ENCODE measurements at places on chromosomes 7 and 10. TPM values are rescaled to one million over a fixed set of nuclear protein-coding genes. Genes with fewer than 3 reads are reported as not detected.

GRCh38 chr10:124619802-124620490 is 124.2 kb downstream of the FAM53B start:
- H3K36me3 ChIP-seq: peaks cover 16% of the 10 kb centered on the region
- no peak for DNase-seq
- no peaks in the 10 kb centered on the region for H3K27me3 ChIP-seq
- H3K4me3 ChIP-seq: no peak overlapping the region
- peaks cover 19% of the 10 kb centered on the region for H3K4me1 ChIP-seq

DNA sequence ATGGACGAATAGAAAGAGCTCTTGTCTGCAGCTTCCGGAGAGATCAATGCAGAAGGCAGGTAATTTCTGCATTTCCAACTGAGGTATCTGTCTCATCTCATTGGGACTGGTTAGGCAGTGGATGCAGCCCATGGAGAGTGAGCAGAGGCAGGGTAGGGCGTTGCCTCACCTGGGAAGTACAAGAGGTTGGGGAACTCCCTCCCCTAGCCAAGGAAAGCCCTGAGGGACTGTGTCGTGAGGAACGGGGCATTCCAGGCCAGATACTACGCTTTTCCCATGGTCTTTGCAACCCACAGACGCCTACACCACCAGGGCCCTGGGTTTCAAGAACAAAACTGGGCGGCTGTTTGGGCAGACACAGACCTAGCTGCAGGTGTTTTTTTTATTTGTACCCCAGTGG is 186.3 kb downstream of the ETV1 start:
- no peak overlapping the region for H3K4me3 ChIP-seq
- no peaks in the 10 kb centered on the region for H3K4me1 ChIP-seq
- no peaks in the 10 kb centered on the region for H3K36me3 ChIP-seq

GRCh38 chr7:47614450-47614849 is 32.5 kb upstream of the TNS3 start:
- no peak overlapping the region for H3K4me3 ChIP-seq
- no peak overlapping the region for H3K27ac ChIP-seq
- H3K36me3 ChIP-seq: no peaks in the 10 kb centered on the region
- no peaks in the 10 kb centered on the region for H3K27me3 ChIP-seq
- no peak for DNase-seq
- H3K4me1 ChIP-seq: no peaks in the 10 kb centered on the region

DNA sequence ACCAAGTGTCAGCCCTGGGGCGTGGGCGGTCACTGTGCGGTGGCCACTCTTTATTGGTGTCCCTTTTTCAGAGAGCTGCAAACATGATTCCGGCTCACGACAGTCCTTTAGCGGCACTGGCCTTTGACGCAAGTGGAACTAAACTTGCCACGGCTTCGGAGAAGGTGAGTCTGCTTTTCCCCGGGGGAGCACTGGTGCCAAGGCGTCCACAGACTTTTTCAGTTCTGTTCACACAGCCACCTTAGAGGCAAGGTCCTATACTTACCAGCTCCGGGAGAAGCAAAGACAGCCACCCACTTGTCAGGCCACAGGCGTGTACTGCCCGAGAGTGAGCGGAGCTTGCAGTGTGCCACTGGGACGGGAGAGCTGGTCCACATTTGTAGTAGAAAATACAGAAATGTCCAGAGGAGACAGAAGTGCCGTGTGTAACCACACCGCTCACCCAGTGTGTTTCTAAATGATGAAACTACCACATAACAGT is 27.9 kb downstream of the WIPI2 start:
- no peaks in the 10 kb centered on the region for H3K4me1 ChIP-seq
- no peaks in the 10 kb centered on the region for H3K27me3 ChIP-seq
- H3K36me3 ChIP-seq: peaks cover 33% of the 10 kb centered on the region
- no peak for DNase-seq

DNA sequence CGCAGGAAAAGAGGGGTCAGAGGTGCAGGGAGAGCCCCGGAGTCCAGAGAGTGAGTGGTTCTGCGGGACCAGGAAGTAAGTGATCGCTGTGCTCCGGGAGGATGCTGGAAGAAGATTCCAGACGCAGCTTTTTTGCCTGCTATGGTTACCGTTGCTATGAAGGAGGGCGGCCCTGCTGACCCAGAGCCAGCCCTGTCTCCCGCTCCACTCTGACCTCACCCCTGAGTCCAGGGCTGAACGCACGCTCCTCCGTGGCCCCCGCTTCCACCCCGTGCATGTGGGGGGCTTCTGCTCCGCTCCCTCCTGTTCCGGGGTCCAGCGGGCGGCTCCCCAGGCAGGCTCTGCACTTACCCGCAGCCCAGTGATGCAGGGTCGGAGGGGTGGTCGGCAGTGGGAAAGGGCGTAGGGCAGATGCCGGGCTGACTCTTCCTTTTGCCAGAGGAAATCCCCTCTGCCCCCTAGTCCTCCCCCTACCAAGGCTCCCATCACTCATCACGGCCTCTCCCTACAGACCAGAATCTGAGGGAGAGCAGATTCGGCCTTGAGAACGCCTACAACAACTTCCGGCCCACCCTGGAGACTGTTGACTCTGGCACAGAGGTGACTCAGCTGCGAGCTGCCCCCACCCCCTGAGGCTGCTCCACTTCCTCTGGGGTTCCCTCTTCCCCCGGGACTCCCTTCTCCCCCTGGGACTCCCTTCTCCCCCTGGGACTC is 2.7 kb upstream of the MUC17 start:
- H3K36me3 ChIP-seq: no peaks in the 10 kb centered on the region
- DNase-seq: peak; percentile 59
- no peaks in the 10 kb centered on the region for H3K27me3 ChIP-seq
- H3K4me1 ChIP-seq: peaks cover 17% of the 10 kb centered on the region
- H3K27ac ChIP-seq: peak overlapping the region; percentile 68

DNA sequence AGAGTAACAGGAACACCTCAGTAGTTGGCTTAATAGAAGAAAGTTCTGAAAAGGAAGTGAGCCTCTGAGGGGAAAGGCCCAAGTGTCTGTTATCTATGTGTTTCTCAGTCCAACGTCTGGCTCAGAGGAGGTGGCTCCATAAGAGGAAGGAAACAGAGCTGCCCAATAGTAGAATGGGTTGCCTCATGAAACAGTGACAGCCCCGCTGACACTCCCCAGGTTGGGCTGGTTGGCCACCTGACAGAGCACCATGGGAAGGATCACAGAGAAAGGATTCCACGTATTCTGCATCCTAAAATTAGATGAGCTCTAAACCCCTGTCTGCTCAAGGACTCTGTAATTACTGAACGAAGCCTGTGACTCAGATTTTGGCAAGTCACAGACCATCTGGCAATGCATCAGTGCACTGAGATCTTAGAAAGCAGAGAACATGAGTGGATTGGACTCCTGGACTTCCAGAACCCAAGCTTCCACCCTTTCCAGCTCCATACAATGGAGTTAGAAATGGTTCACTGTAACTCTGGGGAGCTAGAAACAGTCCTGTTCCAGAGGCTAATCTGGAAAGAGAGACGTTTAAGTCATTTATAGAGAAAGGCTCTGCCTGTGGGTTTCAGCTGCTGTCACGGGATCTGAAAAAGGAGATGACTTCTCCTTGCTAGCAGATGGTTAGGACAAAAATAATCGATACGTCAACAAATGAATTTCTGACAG is 2.9 kb downstream of the PKD2L1 start:
- no peak overlapping the region for H3K27ac ChIP-seq
- H3K27me3 ChIP-seq: peaks cover 19% of the 10 kb centered on the region
- H3K4me1 ChIP-seq: no peaks in the 10 kb centered on the region
- DNase-seq: no peak

DNA sequence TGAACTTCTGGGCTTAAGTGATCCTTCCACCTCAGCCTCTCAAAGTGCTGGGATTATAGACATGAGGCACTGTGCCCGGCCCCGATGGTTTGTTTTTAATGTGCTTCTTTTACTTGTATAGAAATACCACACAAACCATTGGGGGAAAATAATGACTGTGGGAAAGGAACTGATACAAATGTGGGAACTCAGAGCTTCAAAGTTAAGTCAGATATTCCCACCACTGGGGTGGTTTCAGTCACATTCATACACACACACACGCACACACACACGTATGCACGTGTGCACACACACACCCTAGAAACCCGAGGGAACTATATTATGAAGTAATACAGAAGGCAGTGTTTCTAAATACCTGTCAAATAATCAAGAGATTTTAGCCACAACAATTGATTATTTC is 17.0 kb downstream of the CPA4 start:
- H3K4me3 ChIP-seq: no peak overlapping the region
- no peaks in the 10 kb centered on the region for H3K27me3 ChIP-seq
- DNase-seq: no peak
- no peak overlapping the region for H3K27ac ChIP-seq
- peaks cover 39% of the 10 kb centered on the region for H3K36me3 ChIP-seq
- H3K4me1 ChIP-seq: no peaks in the 10 kb centered on the region

DNA sequence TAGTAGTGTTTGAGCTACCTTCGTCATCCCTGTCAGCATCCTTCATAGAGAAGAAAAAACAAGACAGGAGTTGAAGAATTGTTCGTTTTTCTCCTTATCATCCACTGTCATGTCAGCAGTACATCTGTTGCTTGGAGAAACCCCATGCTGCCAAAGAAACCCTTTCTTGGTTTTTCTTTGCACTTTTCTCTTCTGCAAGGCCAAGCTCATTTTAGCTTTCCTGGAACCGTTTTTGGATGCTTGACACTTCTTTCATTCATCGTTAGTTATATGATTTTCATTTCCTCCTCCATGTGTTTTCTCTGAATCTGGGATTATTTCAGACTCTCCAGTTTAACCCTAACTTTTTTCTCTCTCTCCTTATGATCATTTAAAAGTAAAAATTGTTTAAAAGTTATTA is 58.9 kb downstream of the MMRN2 start:
- H3K4me1 ChIP-seq: no peaks in the 10 kb centered on the region
- H3K27ac ChIP-seq: no peak overlapping the region
- no peaks in the 10 kb centered on the region for H3K27me3 ChIP-seq
- peaks cover 4% of the 10 kb centered on the region for H3K36me3 ChIP-seq
- no peak for DNase-seq

DNA sequence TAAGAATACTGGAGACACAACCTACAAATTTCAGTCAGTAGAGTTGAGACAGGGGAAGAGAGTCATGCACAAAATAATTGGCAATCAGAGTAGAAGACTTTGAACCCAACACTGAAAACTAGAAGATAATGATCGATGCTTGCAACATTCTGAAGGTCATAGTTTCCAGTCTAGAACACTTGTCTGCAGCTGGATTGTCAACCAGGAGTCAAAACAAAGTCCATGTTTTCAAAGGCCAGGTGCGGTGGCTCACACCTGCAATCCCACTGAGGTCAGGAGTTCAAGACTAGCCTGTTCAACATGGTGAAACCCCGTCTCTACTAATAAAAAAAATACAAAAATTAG is 26.8 kb upstream of the SMURF1 start:
- H3K4me3 ChIP-seq: no peak overlapping the region
- no peaks in the 10 kb centered on the region for H3K4me1 ChIP-seq
- no peak for DNase-seq

- peaks cover 17% of the 10 kb centered on the region for H3K27me3 ChIP-seq
- no peak for DNase-seq
- no peak overlapping the region for H3K27ac ChIP-seq
- peaks cover 10% of the 10 kb centered on the region for H3K4me1 ChIP-seq
Observed at GRCh38 chr10:86401588-86402282, 35.1 kb upstream of the GRID1 start.

GRCh38 chr7:3370921-3371320 is 69.9 kb downstream of the SDK1 start:
- no peaks in the 10 kb centered on the region for H3K27me3 ChIP-seq
- H3K36me3 ChIP-seq: no peaks in the 10 kb centered on the region
- DNase-seq: no peak
- no peak overlapping the region for H3K27ac ChIP-seq
- H3K4me3 ChIP-seq: no peak overlapping the region

GRCh38 chr10:113846036-113846435 is 7.8 kb downstream of the DCLRE1A start:
- no peak overlapping the region for H3K27ac ChIP-seq
- DNase-seq: no peak
- H3K36me3 ChIP-seq: no peaks in the 10 kb centered on the region
- H3K4me1 ChIP-seq: no peaks in the 10 kb centered on the region
- H3K4me3 ChIP-seq: no peak overlapping the region

GRCh38 chr7:154631162-154631561 is 371.8 kb downstream of the PAXIP1 start:
- no peak for DNase-seq
- no peak overlapping the region for H3K4me3 ChIP-seq
- H3K36me3 ChIP-seq: no peaks in the 10 kb centered on the region
- H3K27me3 ChIP-seq: no peaks in the 10 kb centered on the region
- no peak overlapping the region for H3K27ac ChIP-seq

DNA sequence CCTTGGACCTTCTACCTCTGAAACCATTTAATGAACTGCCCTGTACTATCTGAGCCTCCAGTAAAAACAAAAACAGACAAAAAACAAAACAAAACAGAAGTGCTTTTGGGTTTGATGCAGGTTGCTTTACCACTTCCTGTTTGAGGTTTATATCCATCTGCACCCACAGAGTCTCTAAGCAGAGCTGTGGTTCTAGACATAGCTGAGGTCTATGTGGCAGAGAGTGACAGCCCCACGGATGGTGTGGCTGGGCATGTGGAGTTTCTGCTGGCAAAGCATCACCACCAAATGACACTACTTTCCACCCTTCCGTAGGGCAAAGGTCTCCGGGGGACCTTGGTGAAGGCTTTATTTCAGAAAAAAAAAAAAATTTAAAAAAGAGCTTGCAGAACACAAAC is 754.2 kb downstream of the GRID1 start:
- no peaks in the 10 kb centered on the region for H3K27me3 ChIP-seq
- H3K36me3 ChIP-seq: no peaks in the 10 kb centered on the region
- H3K4me3 ChIP-seq: no peak overlapping the region
- no peaks in the 10 kb centered on the region for H3K4me1 ChIP-seq
- DNase-seq: no peak

DNA sequence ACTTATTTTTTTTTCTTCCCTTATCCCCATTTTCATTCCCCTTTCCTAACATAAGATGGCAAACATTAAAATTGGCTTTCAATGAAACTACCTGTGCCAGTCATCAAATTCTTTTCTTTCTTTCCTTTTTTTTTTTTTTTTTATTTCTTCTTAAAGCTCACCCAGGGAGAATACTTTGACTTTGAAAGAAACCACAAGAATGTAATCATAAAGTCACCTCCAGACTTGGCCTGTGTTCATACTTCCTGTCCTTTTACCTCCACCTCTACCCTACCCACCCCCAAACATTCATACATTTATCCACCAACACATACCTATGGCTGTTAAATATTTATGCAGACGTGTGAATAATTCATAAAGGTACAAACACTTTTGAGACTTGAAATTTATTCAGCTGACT is 254.6 kb downstream of the SLC25A13 start:
- peaks cover 8% of the 10 kb centered on the region for H3K4me1 ChIP-seq
- no peak for DNase-seq
- no peak overlapping the region for H3K27ac ChIP-seq
- no peaks in the 10 kb centered on the region for H3K36me3 ChIP-seq
- H3K4me3 ChIP-seq: no peak overlapping the region

The NKX1-2 gene
- polyA plus RNA-seq: 0.89 TPM

The PLAC9 gene
- not detected for polyA plus RNA-seq

The ADIRF gene
- polyA plus RNA-seq: 157 TPM

The ITGA8 gene
- polyA plus RNA-seq: not detected

The SPACDR gene
- polyA plus RNA-seq: 0.37 TPM

The MMD2 gene
- not detected for polyA plus RNA-seq

The ASB15 gene
- not detected for polyA plus RNA-seq

All from keratinocyte (primary cell).